ENCODE measurements at places on chromosomes 1 and 21. TPM values are rescaled to one million over a fixed set of nuclear protein-coding genes. Genes with fewer than 3 reads are reported as not detected.

GRCh38 chr1:29394521-29395225 is 158.4 kb downstream of the PTPRU start:
- DNase-seq = no peak
- H3K27ac ChIP-seq = no peak overlapping the region
- H3K4me1 ChIP-seq = no peaks in the 10 kb centered on the region
- H3K27me3 ChIP-seq = no peaks in the 10 kb centered on the region

DNA sequence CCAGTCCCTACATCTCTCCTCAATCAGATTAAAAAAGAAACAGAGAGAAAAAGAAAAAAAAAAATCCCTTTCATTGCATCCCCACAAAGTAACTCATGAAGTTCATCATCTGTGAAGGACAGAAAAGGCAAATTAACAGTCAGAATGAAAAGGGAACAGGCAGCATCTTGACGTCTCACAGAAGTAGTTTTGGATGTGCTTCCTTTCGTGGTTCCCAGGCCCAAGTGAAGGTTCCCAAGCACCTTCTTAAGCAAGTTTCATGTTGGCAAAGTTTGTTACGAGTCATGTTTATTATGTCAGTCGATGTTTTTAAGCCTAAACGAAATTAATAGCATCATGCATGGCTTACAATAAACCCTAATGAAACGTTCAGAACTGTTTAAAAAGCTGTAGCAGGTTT is 475.2 kb downstream of the SETD4 start:
- no peaks in the 10 kb centered on the region for H3K36me3 ChIP-seq
- DNase-seq = no peak
- H3K27me3 ChIP-seq = no peaks in the 10 kb centered on the region

DNA sequence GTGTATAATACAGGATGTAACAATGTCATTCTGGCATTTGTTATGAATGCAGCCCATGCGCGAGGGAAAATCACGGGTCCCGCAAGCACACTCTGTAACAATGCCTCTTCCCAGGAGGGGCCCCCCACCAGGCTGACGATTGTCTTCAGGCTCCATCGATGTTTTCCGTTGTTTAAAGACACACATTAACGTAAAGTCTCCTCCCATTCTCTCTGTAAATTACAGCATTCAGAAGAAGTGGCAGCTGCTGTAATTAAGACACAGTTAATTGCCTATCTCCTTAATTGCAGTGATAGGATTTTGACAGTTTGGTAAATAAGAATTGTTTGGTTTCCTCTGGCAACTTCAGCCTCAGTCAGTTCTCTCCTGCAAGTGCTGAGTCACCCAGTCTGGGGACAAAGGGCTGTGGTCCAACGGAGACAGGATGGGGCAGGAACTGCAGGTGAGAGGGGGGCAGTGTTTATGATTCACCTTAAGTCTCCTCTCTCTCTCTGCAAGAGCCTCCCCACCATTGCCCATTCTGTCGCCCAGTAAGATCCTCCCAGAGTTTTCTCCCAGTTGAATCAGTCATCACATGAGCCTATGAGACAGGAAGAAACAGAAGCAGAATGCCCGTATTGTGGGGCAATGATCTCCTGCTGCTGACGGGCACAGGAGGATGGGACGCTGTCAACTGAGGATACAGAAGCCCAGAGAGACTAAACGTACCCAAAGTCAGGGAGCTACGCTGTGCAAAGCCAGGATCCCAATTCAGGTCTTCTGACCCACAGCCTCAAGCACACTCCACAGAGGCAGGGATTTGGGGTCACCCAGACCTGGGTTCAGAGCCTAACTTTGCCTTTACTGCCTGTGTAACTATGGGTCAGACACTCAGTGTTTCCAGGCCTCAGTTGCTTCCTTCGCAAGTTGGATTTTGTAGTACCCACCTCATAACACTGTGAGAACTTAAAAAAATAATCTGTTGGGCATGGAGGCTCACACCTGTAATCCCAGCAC is 110.0 kb downstream of the ADSS2 start:
- no peaks in the 10 kb centered on the region for H3K4me1 ChIP-seq
- no peaks in the 10 kb centered on the region for H3K27me3 ChIP-seq
- H3K36me3 ChIP-seq = no peaks in the 10 kb centered on the region
- H3K4me3 ChIP-seq = no peak overlapping the region
- DNase-seq = no peak
- H3K27ac ChIP-seq = no peak overlapping the region

DNA sequence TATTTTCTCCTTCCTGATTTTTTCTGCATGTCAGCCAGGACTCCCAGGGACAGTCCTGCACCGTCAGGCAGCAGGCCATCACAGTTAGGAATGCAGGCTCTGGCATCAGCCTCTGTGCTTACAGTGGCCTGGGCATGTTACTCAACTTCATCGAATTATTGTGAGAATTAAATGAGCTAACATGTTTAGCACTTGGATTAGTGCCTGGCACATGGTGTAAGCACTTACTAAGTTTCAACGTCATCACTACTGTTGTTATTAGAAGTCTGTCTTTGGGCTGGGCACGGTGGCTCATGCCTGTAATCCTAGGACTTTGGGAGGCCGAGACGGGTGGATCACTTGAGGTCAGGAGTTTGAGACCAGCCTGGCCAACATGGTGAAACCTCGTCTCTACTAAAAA is 45.1 kb downstream of the SCCPDH start:
- H3K4me3 ChIP-seq = no peak overlapping the region
- no peaks in the 10 kb centered on the region for H3K27me3 ChIP-seq
- no peaks in the 10 kb centered on the region for H3K4me1 ChIP-seq
- no peak for DNase-seq

GRCh38 chr1:193211539-193211938 is 25.1 kb upstream of the B3GALT2 start:
- no peak overlapping the region for H3K27ac ChIP-seq
- no peaks in the 10 kb centered on the region for H3K27me3 ChIP-seq
- no peak for DNase-seq
- peaks cover 1% of the 10 kb centered on the region for H3K36me3 ChIP-seq
- H3K4me1 ChIP-seq = no peaks in the 10 kb centered on the region

GRCh38 chr1:77048615-77049005 is 170.6 kb downstream of the PIGK start:
- no peaks in the 10 kb centered on the region for H3K36me3 ChIP-seq
- no peak for DNase-seq
- no peaks in the 10 kb centered on the region for H3K27me3 ChIP-seq
- peaks cover 15% of the 10 kb centered on the region for H3K4me1 ChIP-seq

GRCh38 chr1:18288722-18289121 is 181.1 kb downstream of the IGSF21 start:
- H3K4me3 ChIP-seq = no peak overlapping the region
- H3K4me1 ChIP-seq = no peaks in the 10 kb centered on the region
- H3K27ac ChIP-seq = no peak overlapping the region
- H3K27me3 ChIP-seq = no peaks in the 10 kb centered on the region

DNA sequence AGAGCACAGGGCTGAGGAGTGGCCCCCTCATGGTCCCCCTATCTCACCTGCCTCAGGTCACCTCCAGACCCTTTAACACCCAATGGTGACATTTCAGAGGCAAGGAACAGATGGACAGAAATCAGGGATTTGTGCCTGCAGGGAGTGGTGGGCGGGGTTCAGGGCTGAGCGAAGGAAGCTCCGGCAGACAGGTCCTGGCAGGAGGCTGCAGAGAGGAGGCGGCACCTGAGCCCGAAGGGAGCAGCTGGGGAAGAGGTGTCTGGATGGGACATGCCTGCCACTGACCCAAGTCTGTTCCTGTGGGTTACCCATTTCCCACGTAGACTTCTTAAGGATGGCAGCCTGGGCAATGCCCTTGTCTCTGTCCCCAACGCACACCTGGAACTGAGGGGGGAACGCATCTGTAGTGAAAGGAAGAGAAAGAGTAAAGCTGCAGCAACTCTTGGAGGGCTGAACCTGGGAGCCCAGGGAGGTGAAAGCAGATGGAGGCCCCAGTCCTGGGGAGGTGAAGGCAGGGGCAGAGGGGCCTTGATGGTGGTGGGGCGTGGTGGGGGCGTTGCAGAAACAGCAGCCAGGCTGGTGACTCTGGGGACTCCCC is 61.6 kb upstream of the ADARB1 start:
- peaks cover 8% of the 10 kb centered on the region for H3K27me3 ChIP-seq
- H3K27ac ChIP-seq = no peak overlapping the region
- H3K4me1 ChIP-seq = no peaks in the 10 kb centered on the region

- no peaks in the 10 kb centered on the region for H3K4me1 ChIP-seq
- no peak for DNase-seq
- no peaks in the 10 kb centered on the region for H3K27me3 ChIP-seq
- H3K4me3 ChIP-seq = no peak overlapping the region
- no peaks in the 10 kb centered on the region for H3K36me3 ChIP-seq
Observed at GRCh38 chr1:181784039-181784683, 277.4 kb downstream of the ZNF648 start.

DNA sequence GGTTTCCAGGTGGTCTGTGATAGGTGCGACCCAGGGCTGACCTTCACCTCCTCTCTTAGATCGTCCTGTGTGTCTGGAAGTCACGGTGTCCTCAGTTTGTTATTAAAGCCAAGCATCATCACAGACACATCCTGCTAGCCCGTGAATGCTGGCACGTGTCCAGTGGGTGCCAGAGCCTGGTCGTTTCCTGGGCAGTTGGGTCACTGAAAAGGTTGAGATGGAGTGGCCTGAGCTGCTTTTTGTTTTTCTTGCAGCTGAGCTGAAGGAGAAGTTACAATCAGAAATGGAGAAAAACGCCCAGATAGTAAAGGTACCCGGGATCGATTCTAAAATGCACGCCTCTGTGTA is 23.2 kb downstream of the PCNT start:
- H3K4me1 ChIP-seq = no peaks in the 10 kb centered on the region
- H3K27ac ChIP-seq = no peak overlapping the region
- no peak overlapping the region for H3K4me3 ChIP-seq
- DNase-seq = no peak
- H3K36me3 ChIP-seq = peaks cover 38% of the 10 kb centered on the region

GRCh38 chr21:33076600-33077329 is 6.8 kb downstream of the OLIG1 start:
- no peaks in the 10 kb centered on the region for H3K36me3 ChIP-seq
- H3K27me3 ChIP-seq = peaks cover 26% of the 10 kb centered on the region
- H3K4me1 ChIP-seq = peaks cover under 1% of the 10 kb centered on the region

GRCh38 chr1:193868425-193868824 is 682.0 kb upstream of the B3GALT2 start:
- no peak overlapping the region for H3K27ac ChIP-seq
- no peaks in the 10 kb centered on the region for H3K27me3 ChIP-seq
- no peak for DNase-seq
- no peak overlapping the region for H3K4me3 ChIP-seq

DNA sequence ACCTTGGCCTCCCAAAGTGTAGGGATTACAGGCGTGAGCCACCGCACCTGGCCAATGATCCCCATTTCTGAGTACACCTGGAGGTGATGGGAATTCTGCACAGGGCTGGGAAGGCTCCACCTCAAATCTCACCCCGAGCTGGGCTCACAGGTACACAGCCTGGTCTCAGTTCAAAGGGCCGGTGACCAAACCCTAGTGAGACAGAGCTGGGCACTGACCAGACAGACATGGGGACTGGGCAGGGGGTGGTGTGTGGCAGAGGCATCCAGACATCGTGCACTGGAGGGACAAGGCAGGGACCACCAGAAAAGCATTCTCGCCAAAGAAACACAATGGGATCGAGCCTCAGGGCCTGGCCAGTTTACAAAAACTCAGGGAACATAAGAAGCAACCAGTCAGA is 17.2 kb downstream of the LSS start:
- H3K4me1 ChIP-seq = no peaks in the 10 kb centered on the region
- no peaks in the 10 kb centered on the region for H3K27me3 ChIP-seq
- no peak for DNase-seq
- H3K4me3 ChIP-seq = no peak overlapping the region
- no peak overlapping the region for H3K27ac ChIP-seq

DNA sequence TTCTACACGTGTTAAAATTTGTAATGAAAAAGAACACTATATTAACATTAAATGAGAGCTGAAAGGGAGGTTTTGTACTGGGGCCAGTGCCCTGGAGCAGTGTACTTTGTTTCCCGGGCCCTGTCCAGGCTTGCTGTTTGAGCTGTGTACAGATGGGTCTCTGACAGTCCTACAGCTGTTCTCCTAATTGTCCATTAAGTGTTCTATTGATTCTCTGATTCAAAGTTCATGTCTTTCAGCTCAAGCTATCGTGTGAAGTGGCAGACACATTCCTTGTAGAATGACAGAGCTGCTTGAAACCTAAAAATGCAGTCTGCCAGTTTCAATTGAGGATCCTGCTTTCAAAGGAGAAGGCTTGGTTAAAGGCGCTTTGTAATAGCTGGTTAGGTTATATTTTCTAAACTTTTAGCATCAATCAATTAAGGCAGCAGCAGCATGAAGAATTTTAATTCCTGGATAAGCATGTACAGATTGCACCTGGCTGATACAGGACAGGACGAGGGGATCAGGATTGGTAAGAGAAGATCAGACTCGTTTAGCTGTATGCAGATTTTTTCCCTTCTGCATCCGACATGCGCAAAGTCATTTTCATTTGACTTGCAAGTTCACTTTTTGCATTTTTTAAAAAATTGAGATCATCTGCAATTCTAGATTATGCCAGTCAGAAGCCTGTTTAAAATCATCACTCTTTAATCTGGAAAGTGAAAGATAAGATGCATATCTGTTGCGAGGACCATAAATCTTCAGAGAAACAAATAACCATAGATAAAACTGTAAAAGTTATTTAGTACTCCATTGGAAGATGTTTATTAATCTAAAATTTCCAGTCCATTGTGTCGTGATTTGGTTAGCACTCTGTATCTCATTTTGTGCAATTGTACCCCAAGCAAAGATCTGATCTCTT is 98.5 kb downstream of the ATG4C start:
- H3K4me3 ChIP-seq = no peak overlapping the region
- H3K4me1 ChIP-seq = no peaks in the 10 kb centered on the region
- DNase-seq = no peak
- no peak overlapping the region for H3K27ac ChIP-seq
- no peaks in the 10 kb centered on the region for H3K36me3 ChIP-seq

DNA sequence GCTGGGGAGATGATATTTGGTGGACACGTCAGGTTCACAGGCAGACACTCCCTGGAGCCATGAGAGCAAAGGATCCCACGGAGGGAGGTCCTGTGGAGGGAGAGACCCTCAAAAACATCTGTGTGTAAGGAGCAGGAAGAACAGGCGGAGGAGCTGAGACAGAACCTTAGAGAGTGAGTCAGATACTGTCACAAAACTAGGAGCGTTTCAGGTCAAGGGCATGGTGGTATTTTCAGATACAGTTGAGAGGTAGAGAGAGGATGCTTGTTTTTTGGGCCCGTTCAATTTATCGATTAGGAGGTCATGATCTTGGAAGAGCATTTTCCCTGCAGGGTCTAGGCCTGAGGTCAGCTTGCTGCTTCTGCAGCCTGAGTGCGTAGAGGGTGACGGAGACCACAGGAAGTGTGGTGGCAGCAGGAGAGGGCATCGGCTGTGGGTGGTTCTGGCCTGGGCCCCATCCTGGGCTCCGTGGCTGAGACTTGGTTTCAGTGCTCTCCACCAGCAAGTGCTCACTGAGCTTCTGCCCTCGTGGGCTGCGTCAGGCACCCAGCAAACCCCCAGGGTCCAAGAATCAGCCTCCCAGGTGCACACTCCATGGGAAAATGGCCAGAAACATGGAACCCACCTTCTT is 39.9 kb downstream of the SPSB1 start:
- H3K27ac ChIP-seq = no peak overlapping the region
- H3K27me3 ChIP-seq = no peaks in the 10 kb centered on the region
- H3K4me1 ChIP-seq = no peaks in the 10 kb centered on the region
- H3K4me3 ChIP-seq = no peak overlapping the region
- no peak for DNase-seq
- no peaks in the 10 kb centered on the region for H3K36me3 ChIP-seq

- H3K36me3 ChIP-seq = peaks cover 26% of the 10 kb centered on the region
- peaks cover 17% of the 10 kb centered on the region for H3K4me1 ChIP-seq
- H3K27ac ChIP-seq = no peak overlapping the region
Observed at GRCh38 chr1:35452106-35452774, 105.0 kb downstream of the KIAA0319L start.

DPT gene
- not detected for total RNA-seq

TMEM52 gene
- total RNA-seq = 1.4 TPM

SLC44A5 gene
- 0.24 TPM for total RNA-seq

L1TD1 gene
- total RNA-seq = not detected

C1orf116 gene
- not detected for total RNA-seq

LENEP gene
- total RNA-seq = 0.62 TPM

All from CD8-positive, alpha-beta memory T cell (primary cell).